ENCODE measurements at places on chromosomes 3 and 15.

GRCh38 chr3:39272191-39272590 is 7.6 kb downstream of the CX3CR1 start:
- no peak for DNase-seq

DNA sequence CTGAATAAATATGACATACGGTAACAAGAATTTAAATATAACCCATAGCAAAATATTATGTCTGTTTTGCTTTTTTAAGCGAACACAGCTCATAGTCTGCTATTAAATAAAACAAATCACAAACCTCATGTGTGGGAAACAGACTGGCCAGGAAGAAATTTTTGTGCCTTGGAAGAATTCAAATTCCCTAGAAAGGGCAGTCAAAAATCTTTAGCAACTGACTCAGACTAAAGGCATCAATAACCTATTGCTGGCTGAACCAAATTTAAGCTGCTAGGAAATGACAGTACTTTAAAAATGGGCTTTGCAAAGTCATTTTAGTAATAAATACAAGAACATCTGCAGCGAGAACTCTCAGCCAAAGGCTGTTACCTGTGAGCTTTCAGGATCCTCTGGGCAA is 151.4 kb downstream of the PLD1 start:
- no peak for DNase-seq

GRCh38 chr3:99637016-99637367 is 1.4 kb upstream of the COL8A1 start:
- no peak for DNase-seq

- no peak for DNase-seq
These were observed 18.2 kb upstream of the SMAD3 start for GRCh38 chr15:67047149-67047661.

DNA sequence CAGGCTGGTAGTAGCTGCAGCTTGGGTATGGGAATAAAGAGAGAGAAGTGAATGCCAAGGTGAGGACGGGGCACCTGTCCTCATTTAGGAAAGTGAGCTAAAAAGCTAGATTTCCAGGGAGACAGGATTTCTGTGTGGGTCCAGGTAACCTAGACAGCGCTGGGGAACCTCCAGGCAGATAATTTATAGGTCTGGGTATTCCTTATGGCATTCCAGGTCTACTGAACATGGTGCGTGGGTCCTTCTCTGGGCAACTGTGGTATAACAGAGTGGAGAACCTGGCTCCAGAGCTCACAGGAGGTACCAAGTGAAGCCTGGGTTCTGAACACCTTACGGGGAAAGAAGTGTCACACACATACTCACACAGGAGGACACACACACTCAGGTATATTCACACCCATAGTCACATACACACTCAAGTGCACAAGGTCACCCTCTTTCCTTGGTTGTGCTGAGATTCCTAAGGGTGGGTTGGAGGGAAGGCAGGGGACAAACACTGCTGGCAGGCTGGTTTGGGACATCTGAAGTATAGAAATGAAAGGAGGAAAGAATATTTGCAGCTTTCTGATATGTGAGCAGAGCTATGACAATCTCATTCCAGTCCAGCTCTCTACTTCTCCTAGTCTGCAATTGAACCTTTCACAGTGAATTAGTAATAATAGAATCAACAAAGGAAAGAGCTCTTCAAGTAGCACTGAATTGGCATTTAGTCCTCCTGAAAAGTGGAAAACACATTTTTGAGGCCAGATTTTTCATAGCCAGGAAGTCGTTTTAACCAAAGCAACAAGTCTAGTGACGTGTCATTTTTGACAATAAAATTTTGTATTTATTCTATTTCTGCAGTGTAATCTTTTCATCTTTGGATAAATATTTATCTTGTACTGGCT is 37.4 kb upstream of the ITGA11 start:
- no peak for DNase-seq

GRCh38 chr3:123780656-123781055 is 103.5 kb downstream of the MYLK start:
- no peak for DNase-seq

DNA sequence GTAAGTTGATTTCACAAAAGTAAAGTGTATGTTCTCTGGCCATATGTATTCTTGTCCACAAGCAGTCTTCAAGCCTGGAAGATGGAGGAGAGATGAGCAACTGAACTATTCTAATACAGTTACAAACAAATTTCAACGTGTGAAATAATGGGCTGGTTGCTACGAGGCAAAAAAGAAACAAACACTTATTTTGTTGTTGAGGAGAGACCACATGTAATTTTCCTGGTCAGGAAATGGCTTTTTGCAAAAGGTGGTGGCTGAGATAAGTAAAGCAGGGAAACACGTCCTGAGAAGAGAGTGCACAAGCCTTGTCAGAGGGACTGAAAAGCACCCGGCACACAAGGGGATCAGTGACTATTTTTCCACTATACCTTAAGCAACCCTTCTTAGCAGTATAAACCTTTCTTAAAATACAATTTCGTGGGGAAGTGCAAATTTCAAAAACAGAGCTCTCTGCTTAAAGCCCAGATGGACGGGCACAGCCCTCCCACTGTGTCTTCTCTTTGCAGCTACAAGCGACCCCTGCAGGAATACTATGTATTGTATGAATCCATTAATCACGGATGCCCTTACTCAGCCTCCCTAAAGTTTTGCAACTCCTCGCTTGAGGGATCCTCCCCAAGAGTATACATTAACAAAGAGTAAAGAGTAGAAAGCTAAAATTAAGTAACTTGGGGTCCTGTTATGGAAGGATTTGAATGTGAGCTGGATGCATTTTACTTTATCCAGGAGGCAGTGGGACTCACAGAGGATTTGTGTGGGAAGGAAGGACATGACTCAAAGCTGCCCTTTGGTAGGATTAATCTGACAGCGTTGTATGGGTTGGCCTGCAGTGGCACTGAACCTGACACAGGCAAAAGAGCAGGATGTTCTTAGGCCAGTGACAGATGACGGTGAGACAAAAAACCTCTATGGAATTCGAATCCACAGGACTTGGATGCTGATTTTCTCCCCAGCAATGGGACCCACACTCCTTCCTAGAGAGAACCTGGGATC is 253.7 kb downstream of the IL5RA start:
- peak; percentile 46 for DNase-seq

- DNase-seq = peak; percentile 48
These were observed 287.2 kb downstream of the CGGBP1 start for GRCh38 chr3:87771337-87772192.

GRCh38 chr3:77536038-77536775 is 496.3 kb downstream of the ROBO2 start:
- DNase-seq = no peak

DNA sequence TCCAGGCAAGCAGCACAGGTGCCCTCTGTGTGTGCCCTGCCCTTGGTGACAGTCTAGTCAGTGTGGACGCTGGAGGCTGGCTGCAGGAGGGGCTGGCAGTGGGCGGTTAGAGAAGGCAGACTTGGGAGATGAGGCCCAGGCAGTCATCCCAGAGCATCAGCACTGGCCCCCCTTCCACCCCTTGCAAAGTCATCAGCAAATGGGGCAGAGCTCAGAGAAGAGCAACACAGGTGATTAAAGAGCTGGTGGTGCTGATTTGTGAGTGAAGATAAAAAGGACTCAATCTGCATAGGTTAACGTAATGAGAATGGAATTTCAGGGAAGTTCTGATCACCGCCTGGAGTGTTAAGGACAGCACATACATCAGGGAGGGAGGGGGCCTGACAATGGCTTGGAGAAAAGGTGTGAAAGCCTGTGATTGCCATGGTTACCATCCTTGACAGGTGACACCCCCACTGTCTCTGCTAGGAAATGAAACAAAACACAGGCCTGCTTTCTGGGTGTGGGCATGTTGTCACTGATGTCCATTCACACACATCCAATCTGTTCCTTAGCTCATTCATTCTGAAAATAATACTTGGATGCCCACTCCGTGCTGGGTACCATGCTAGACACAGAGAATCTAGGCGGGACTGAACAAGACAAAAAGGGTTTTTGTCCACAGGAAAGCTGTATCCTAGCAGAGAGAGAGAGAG is 269.6 kb upstream of the ST8SIA2 start:
- no peak for DNase-seq

DNA sequence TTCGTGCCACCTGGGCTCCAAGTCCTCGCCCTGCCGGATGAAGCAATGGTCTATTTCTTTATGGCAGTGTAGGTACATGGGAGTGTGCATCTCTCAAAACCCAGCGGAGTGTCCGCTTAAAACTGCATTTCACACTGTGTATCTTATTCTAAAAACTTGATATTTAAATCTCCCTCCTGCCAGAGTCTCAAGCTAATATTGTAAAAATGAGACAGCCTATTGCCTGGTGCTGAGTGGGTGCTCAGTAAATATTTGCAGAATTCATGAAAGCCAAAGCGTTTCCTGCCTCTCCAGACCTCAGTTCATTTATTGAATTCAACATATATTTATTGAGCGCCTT is 330 bp upstream of the TBC1D2B start:
- no peak for DNase-seq

GRCh38 chr15:48616216-48616615 is 29.3 kb downstream of the FBN1 start:
- no peak for DNase-seq

DNA sequence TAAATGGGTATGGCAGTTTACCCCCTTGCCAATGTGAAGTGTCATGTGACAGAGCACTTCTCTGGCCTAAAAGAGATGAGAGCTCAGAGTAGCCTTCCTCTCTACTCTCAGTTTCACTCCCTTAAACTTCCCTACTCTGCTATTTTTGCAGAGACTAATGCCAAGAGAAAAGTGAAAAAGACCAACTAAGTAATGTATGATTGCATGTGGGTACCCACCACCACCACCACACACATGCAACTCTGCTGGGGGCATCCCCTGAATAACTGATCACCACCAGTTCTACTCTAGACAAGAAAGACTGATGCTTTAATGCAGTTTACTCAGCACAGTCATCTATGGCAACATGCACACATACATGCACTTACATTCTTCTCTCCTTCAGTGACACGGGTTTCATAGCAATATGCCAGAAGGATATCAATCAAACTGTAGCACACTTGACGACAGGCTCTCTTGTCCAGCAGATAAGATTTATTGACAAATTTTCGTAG is 31.3 kb downstream of the SHQ1 start:
- no peak for DNase-seq

DNA sequence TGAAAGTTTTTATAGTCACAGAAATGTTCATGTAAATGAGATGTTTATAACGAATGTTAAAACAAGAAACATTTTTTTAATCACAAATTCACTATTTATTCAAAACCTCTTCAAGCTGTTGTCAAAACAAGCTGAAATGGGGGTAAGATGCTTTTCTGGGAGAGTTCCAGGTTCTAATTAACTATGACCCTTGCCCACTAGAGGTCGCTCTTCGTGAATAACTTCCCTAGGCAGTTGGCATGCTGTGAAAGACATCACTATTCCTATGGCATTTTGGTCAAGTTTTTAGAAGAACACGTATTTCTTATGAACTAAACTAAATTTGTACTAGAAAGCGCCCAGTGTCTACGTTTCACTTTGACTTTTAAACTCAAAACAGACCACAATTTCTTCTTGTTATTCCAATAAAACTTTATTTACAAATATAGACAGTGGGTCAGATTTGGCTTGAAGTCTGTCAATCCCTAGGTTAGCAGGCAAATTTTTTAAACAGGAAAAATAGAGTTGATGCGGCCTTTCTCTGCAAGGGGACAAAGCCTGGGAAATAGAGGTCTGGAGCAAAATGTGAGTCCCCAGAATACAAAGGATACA is 62.8 kb upstream of the CMTM8 start:
- DNase-seq = no peak

DNA sequence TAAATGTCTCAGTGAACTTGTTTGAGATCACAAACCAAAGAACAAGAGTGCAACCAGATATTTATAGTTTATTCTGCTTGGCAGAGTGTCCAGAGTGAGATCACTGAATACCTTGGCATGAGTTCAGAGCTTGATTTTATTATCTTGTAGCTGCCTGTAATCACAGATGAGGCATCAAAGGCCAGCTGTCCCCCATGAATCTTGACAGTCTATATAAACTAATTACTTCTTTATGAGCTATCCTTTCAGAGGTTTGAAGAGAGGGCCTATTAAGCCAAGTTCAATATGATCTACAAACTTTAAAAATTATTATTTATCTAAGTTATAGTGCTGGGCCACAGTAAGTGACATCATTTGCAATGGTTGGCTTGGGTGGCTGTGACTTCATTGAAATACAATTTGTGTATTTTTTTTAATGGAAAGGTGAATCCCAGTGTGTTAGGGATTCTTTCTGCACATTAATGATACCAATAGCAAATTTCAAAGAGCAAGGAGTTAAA is 251.5 kb downstream of the CLSTN2 start:
- no peak for DNase-seq

DNA sequence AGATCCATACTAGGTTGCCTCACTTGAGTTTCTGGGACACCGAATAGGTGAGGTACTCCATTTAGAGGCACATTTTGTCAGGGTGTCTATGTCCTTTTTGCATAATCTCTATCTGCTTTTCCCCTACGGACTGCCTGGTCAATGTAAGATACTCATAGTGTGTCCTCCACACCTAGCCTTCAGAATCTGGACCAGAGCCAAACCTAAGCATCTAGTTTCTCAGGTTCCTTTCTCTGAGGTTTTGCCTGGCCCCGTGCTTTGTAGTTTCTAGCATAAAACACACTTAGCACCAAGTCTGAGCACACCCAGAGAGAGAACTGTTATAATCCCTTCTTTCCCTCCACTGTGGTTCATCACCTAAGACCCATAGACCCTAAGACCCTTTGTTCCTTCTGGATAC is 105.9 kb upstream of the MLF1 start:
- DNase-seq = no peak

- no peak for DNase-seq
These were observed 80.0 kb upstream of the TMC3 start for GRCh38 chr15:81454024-81454423.

Measured in ecto neural progenitor cell (in vitro differentiated cells).